ENCODE measurements at places on chromosomes 3 and 15.

DNA sequence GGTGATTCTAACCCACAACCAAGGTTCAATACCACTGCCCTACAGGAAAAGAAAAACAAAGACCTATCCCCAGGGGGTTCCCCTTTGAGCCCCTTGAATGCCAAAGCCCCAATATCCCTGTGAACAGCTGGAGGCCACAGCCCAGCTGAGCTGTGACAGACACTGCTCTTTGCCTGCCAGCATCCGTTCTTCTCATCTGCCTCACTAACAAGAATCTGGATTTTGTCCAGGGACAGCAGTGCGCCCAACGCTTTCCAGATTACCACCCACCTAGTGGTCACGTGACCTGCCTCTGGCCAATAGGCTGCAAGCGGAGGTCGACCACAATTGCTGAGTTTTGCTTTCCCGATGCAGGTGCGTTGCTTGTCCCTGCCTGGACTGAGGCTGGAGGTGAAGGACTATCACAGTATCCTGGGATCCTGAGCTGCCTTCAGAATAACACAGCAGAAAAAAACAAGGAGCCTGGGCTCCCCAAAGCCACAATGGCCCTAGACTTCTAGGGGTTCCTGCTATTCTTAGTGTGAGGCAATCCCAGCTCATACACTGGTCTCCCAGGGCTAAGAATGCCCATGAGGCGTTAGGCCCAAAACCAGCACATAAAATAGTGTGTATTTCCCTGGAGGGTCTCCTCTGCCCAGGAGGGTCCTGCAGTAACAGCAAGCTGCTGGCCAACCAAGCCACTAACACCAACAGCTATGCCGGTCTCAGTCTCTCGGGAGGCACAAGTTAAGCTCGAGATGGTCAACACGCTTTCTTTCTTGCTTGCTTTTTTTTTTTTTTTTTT is 13.8 kb downstream of the BDH1 start:
- peak; percentile 72 for DNase-seq

GRCh38 chr3:104887069-104887468 is 479.6 kb upstream of the ALCAM start:
- peak; percentile 64 for DNase-seq

DNA sequence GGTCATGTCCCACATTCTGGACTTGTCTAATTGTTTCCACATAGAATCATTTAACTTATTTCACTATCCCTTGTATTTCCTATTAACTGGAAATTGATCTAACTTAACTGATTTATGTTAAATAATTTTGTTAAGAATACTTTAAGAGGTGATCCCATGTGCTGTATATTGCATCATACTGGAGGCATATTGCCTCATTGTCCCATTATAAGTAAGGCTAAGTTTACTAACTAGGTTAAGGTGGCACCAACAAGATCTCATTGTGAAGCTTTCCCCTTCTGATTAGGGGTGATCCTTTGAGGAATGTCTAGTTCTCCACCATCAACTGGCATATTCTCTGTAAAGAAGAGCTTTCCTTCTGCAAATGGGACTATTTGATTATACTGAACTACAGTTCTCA is 24.4 kb downstream of the MAP1A start:
- peak; percentile 45 for DNase-seq

GRCh38 chr3:47581835-47582234 is 3.2 kb upstream of the CSPG5 start:
- DNase-seq, result no peak

GRCh38 chr15:29601811-29602210 is 220.5 kb downstream of the TJP1 start:
- no peak for DNase-seq

DNA sequence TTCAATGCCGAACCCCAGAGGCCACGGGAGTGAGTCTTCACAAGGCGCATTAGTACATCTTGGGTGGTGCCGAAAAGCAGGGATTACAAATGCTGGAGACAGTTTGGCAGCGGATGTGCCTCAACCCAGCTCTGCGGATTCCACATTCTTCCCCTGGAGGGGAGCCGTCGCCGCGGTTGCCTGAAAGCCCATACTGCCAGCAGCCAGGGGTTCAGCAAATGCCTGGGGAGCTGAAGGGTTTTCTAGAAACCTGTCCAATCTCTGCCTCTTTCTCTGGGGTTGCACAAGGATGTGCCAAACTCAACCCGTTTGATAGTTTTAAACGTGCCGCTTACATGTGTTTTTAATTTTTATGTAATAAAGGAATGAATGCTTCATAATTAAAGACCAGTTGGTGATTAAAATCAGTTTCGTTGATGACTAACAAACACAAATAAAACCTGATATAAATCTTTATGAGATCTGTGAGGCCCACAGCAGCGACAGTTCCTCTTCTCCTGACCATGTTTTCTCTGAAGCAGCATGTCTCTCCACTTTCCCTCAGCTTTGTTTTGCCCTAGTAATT is 74.6 kb upstream of the LEKR1 start:
- peak; percentile 99 for DNase-seq

DNA sequence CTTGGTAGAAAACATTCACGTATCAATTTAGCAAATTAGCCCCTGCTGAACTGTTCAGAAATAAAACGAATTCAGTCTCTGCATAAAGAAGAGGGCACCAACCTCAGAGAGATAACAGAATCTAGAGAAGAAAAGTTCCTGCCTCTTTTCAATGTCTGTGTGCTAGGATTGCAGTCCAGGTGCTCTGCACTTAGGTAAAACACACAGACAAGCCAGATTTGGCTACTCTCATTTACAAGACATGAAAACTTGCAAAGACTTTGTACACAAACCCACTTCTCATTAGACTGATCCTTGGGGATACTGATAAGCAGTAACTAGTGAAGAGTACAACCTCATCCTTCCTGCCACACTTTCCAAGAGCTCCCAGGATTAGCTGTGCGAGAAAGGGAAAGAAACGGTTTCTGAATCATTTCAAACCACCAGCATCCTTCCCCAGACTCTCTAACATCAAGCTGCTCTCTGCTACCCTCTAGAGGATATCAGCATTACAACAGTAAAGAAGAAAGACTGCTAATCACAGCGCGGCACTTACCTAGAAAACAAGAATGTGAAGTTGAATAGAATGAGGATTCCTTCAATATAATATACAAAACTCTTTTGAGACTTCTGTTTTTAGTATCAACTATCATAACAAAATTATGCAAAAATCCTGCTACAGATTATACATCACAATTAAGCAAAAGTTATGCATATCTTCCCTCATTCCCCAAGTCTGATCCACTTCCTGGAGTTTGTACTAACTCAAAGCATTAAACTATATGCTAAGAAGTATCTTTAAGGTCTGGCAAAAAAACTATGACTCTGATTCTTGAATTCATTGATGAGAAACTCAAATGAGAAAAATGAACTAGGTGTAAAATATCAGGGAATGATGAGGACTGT is 306.4 kb downstream of the MAGI1 start:
- peak; percentile 61 for DNase-seq

Data from AG10803 (cell line).